Activated CD8-positive, alpha-beta T cell treated with anti-CD3 and anti-CD28 coated beads for 36 hours (primary cell): ENCODE measurements at places on chromosomes 3 and 15. TPM values are rescaled to one million over a fixed set of nuclear protein-coding genes. Genes with fewer than 3 reads are reported as not detected.
A peak's percentile ranks its signal among the peaks of the same experiment; 100 is the strongest.

- DNase-seq: no peak
Observed at GRCh38 chr3:187264911-187265310, 26.6 kb downstream of the MASP1 start.

DNA sequence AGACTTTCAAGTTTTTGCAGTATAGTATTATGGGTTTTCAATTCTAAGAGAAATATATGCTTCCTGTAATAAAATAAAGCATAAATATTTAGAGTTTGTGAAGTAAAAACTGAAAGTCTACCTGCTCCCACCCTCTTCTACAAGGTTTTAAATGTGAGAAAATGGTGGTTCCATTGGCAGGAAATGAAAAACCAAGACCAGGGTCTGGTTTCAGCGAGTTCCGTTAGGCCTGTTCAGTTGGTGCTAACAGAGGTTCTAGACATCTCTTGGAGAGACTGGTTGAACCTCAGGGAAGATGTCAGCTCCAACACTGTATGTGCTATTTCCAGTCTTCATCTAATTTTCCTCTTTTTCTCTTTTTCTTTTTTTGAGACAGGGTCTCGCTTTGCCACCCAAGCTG is 11.8 kb upstream of the MYO1E start:
- DNase-seq: peak; percentile 11

DNA sequence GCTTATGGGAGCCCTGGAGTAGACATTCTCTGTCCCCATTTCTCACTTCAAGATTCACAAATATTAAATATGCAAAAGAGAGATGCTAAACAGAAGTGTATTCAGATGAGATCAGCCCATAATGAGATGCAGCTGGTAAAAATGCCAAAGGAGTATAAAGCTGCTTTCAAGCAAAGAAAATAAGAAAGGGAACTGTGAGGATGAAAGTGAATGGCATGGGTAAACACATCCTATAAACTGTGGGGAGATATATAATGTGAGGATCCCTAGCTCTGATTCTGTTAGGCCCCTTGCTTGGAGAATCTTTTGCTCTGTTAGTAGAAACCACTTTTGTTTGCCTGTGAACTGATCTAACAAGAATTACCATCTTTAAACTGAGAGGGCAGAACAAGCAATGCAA is 396.6 kb downstream of the SOX2 start:
- no peak for DNase-seq

CPNE9 gene
- total RNA-seq: not detected

BBS4 gene
- total RNA-seq: 10.8 TPM

TMOD2 gene
- 4.8 TPM for total RNA-seq

ZNF774 gene
- total RNA-seq: 1.2 TPM

UCN2 gene
- not detected for total RNA-seq

SPPL2A gene
- total RNA-seq: 48.8 TPM

SLC27A2 gene
- total RNA-seq: 9.9 TPM

C3orf49 gene
- total RNA-seq: not detected

ADAMTS9 gene
- total RNA-seq: not detected

ATP8B4 gene
- 5.8 TPM for total RNA-seq
